ENCODE measurements at places on chromosomes 16 and 17.

GRCh38 chr17:50604513-50604912, 30.2 kb upstream of the ABCC3 start:
- peak; percentile 39 for DNase-seq

GRCh38 chr16:84724606-84725309, 25.0 kb downstream of the USP10 start:
- DNase-seq = peak; percentile 46

GRCh38 chr17:48551214-48551555, 6.3 kb upstream of the HOXB2 start:
- no peak for DNase-seq

DNA sequence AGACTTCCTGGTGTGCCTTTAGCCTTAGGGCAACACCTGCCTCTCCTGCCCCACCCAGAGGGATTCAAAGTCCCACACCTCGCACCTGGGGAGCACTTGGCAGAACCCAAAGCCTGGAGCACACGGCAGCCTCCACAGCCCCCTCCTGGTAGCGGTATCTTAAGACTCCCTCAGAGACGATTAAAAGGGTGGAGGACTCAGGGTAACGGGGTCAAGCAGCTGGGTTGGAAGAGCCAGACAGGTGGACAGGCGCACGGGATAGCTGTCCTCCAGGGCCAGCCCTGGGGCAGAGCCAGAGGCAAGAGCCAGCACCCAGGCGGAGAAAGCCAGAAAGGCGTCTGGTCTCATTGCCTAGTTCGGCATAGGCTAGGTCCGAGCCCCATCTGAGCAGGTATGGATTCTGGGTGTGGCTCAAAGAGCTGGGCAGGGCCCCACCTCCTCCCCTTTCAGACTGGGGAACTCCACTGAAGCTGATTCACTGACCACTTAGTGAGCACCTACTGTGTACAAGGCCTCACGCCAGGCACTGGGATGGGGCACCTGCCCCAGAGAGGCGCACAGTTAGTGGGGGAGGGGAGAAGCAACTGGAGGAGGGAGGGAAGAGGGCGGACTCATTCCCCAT, 55.0 kb upstream of the MEAK7 start:
- DNase-seq = no peak

DNA sequence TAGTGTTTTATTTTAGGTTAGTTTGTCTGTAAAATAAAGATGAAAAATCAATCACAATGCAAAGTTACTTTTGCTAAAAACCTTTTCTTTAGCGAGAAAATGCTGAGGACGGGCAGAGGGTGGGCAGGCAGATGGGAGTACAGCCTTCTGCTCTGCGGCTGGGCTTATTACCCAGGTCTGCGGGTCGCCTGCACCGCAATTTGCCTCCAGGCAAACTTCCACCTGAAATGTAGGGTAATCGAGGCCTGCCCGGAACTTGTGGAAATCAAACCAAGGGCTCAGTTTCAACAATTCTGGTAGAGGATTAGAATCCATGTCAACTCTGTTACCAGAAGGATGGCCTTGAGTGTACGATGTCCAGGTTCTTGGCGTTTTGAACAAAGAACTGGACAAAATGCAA, 22.3 kb upstream of the MMD start:
- DNase-seq = no peak

DNA sequence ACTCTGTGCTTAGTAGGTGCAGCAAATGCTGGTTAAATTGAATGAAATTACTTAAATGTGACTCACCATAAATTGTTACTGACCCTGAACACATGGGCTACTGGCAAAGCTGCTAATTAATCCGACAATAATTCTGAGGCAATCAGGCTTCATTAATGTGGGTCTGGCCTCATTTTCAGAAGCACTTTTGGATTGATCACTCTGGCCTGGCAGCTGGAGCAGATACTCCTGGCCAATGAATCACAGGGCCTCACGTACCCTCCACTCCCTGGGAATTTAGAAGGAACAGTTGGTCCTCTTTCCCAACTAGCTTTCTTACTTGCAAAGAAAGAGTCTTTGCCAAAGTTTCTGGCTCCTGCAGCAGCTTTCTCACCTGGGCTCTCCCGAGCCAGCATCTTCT, 162.0 kb upstream of the ZKSCAN2 start:
- DNase-seq = no peak

DNA sequence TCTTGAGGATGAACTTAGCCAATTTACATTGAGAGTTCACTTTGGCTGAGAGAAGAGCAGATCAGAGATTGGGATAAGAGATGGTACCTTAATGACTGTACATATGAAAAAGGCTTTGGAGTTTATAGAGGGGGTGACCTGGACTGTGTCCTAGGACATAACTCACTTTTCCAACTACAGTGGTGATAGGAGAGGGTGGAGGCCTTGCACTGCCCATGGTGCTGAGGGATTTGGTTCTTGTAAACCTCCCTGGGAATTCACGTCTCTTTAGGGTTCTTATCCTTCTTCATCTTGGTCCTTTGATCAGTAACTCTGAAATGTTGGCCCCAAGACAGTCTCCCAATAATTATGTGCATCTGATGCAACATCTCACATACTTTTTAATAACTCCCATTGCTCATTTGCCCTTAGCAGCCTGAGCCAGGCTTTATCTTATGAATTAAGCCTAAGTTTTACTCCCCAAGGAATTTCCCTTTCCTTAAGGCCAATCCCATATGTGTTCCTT, at the start of gene OR4D1:
Gene OR4D1, plus strand, starts transcription at position 455 of the 505 bp plus-strand sequence. CDS start 6,770 bp downstream, outside the sequence.
- DNase-seq = no peak

DNA sequence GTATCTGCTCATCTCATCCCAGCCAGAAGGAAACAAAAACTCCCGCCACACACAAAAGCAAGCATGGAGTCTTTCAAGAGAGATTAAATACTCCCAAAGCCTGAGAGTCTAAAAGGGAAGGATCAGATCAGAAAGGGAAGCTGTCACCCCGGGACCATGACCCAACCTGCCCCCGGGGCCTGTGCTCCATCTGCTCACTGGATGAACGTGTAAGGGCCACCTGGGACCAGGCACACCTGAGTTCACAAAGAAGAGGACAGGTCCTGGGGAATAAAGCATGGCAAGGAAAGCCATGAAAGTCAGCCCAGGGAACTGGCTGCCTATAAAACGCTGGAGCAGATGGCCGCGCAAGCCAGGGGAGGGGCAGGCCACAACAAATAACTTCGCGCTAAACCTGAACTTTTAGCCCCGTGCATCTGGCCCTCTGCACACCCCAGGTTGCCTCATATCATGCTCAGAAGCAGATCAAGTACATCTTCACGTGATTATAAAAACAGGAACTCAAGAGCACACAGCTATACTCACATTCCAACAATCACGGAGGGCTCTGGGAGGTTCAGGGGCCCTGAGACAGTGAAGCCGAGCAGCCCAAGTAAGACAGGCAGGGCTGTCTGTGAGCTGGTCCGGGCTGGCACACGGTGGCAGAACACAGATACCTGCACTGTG, 3.4 kb downstream of the TMEM11 start:
- no peak for DNase-seq

DNA sequence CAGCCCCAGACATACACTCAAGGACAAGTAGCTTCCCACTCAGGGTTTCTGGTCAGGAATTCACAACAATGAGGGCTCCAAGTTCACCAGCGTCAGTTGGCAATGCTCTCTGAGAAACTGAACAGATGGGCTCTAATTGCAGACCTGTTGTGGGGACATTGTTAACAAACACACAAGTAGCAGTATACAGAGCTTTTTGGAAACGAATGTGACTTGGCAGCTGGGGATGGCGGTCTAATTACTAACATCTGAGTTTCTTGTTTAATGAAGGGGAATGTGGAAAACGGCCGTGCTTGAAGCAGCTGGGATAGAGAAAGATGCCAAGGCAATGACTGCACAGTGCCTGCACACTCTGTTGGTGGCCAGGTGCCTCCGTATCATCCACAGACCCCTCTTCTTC, 316.1 kb upstream of the IRX3 start:
- peak; percentile 4 for DNase-seq

DNA sequence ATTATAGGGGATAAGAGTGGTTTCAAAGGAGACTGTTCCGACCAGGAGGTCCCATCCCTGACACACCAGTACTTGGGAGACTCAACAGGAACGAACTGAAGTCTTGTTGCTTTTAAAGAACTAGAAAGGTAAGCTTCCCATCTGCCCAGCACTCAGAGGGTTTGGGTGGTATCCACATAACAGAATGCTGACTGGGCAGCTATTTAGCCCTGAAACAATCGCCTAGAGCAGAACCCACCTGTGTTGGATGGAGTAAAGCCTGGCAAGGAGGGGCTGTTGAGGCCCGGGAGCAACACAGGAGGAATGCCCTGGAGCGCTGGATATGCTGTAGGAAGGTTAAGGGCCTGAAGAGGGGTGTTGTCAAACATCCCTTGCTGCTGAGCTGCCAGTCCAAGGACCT, 254.9 kb downstream of the ZFHX3 start:
- no peak for DNase-seq

DNA sequence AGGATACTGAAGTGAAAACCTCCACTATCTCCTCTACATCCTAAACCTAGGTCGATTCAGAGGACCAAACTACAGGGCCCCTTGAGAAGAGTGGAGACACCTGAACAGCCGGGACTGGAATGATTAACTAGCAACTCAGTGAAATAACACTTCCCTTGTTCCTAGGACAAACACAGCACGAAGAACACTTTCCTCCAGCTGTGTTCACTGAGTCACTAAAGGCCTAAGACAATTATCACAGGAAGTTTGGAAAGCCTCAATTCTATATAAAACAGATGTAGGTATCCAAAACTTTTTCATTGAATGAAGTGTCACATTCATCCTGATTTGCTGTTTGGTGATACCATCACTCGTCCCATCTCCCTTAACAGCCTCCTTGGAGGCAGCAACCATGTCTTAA, 15.5 kb upstream of the CUEDC1 start:
- peak; percentile 76 for DNase-seq

- no peak for DNase-seq
These were observed 301 bp upstream of the ULK2 start for GRCh38 chr17:19868079-19868395.

- DNase-seq = no peak
These were observed 37.7 kb upstream of the MEOX1 start for GRCh38 chr17:43699438-43699756.

GRCh38 chr16:4805231-4805630, 2.8 kb upstream of the ROGDI start:
- no peak for DNase-seq

DNA sequence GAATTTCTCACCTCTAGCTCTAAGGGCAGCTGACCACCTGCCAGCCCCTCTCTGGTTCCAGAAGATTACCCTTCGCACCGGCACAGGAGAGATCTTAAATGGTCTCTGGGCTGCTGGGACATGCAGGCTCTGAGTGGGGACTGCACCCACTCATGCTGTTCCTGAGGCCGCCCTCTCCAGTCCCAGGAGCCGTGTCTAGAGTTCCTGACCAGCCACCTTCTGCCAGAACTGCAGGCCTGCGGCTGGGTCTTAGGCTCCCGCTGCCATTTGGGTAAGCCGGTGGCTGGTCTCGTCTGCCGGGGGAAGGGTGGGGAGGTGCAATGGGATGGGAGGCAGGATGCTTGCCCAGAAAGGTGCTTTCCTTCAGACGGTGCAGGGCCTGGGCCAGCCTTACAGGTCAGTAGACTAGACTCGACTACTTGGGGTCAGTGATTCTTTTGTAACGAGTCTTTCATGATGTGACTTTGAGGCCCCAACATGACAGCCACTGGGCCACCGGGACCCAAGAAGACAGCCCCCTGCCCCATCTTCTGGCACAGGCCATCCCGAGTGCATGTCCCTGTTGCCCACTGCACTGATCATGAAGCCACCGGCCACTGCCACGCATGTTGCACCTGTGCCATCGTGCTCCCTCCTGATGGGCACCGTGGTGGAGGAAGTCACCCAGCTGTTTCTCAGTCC, 26.4 kb downstream of the B9D1 start:
- DNase-seq = no peak

DNA sequence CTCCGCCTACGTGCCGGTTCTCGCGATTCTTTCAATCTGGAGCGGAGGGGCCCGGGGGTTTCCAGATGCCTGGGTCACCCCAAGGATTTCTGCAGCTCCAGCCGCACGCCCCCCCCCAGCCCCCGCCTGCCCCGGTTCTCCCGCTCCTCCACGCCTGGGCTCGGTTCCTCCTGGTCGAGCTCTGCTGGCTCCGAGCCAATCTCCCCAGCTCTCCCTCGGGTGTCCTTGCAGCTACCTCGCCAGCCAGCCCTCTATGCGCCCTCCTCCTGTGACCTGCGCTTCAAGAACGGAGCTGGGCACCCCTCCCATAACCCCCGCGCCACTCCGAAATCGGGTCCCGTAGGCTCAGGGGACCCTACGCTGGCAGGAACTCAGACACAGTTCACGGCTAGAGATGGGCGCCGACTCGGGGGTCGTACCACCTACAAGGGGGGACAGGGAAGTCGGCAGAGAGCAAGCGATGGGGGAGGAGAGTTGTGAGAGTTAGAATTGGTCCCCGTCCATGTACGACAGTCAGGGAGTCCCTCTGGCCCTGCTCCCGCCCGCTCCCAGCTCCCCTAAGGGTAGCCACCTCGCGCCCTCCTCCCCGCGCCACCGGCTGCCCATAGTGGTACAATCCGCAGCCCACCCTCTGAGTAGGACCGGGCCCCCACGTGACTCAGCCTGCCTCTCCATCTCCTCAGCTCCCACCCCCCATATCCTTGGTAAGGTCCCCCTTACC, 961 bp downstream of the FGF11 start:
- DNase-seq = peak; percentile 31

GRCh38 chr17:73196500-73196899, 3.6 kb downstream of the COG1 start:
- no peak for DNase-seq

- DNase-seq = no peak
These were observed 13.3 kb upstream of the PMP22 start for GRCh38 chr17:15278380-15278779.

DNA sequence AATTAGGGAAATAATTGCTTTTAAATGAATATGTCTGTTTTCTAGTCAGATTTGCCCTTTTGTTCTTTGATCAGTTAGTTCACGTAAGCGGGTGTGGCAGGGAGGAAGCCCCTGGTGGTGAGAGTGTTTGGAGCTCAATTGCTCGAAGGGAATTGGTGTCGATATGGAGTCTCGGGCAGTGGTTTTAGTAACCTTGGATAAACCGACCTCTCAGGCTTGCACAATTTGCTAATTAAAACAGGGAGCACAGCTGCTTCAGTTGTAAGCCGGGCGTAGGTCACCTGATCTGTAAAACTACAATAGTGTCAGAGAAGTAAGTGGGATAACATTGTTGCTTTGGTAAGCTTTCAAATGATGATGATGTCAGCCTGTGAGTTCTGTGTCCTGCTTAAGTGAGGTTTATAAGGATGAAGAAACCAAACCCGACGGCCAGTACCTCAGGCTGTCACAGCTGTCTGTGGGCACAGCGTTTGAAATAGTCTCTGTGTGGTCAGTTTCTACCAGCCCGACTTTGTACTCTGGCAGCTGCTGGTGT, 2.9 kb downstream of the ZNF750 start:
- peak; percentile 17 for DNase-seq

- no peak for DNase-seq
These were observed 18.8 kb upstream of the KRT10 start for GRCh38 chr17:40841246-40841645.

DNA sequence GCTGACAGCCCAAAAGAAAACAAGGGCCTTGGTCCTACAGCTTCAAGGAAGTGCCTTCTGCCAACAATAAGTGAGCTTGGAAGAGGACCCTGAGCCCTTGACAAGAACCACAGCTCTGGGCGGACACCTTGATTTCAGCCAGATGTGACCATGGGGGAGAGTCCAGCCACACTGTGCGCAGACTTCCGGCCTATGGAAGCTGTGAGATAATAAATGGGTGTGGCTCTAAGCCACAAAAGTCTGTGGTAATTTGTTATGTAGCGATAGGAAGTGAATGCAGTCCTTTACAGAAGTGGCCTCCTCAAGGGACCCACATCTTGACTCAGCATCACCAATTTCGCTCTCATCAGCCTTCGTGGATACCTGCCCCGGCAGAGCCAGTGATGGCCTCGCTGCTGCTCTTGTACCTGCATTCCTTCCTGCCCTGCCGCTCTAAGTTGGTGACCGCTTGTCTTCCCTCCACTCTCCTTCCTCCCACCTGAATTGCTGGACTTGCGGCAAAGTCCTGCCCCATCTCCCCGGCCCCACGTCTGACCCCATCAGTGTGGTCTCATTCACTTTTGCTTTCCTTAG, 29.3 kb downstream of the PRSS54 start:
- DNase-seq = no peak
